ENCODE measurements at places on chromosomes 13 and 19. TPM values are rescaled to one million over a fixed set of nuclear protein-coding genes. Genes with fewer than 3 reads are reported as not detected.

ZNF865 gene
- total RNA-seq, result 1.6 TPM

C19orf18 gene
- total RNA-seq, result not detected

CRYL1 gene
- 32.4 TPM for total RNA-seq

LILRB2 gene
- not detected for total RNA-seq

MBD3L3 gene
- total RNA-seq, result not detected

TRPM4 gene
- total RNA-seq, result 16.5 TPM

NLRP5 gene
- total RNA-seq, result not detected

KCTD15 gene
- total RNA-seq, result 70.5 TPM

CDX2 gene
- not detected for total RNA-seq

GPC5 gene
- not detected for total RNA-seq

IGFL2 gene
- total RNA-seq, result not detected

FCAR gene
- not detected for total RNA-seq

ZNF345 gene
- total RNA-seq, result 3.2 TPM

OR7D2 gene
- total RNA-seq, result 0.22 TPM

LGALS7 gene
- total RNA-seq, result not detected

CLEC4G gene
- not detected for total RNA-seq

MEIOSIN gene
- not detected for total RNA-seq

VSTM1 gene
- not detected for total RNA-seq

CYP4F8 gene
- not detected for total RNA-seq

HOMER3 gene
- total RNA-seq, result 61.0 TPM

METTL21C gene
- not detected for total RNA-seq

MBD3L2 gene
- total RNA-seq, result not detected

ZNF681 gene
- total RNA-seq, result 1.1 TPM
